Stomach (tissue), 19 donors: ENCODE measurements at places on chromosomes 2 and 18. TPM values are rescaled to one million over a fixed set of nuclear protein-coding genes. Genes with fewer than 3 reads are reported as not detected.
A peak's percentile ranks its signal among the peaks of the same experiment; 100 is the strongest.

GRCh38 chr2:37649518-37649917 lies 21.9 kb downstream of the CDC42EP3 start:
- peak overlapping the region; percentile 78 for H3K27ac ChIP-seq
- H3K36me3 ChIP-seq = peaks cover 18% of the 10 kb centered on the region
- no peak for DNase-seq
- H3K4me3 ChIP-seq = no peak overlapping the region
- H3K27me3 ChIP-seq = no peaks in the 10 kb centered on the region

DNA sequence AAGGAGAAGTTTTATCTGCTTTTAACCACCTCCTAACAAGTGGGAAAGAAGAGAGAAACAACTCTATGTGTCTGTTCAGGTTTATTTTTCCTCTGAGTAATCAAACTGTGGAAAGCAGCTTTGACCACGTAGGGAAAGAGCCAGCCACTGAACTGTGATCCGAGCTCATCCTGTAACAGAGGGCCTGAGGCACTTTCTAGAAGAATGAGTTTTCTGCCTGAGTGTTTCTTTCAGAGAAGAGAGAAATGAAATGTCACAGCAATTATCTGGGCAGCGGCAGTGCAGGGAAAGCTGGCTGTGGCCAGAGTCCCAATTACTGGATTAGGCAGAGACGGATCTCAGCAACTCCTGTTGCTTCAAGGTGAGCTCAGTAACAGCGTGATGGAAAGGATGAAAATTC lies 151.9 kb downstream of the CD226 start:
- H3K36me3 ChIP-seq = no peaks in the 10 kb centered on the region
- no peaks in the 10 kb centered on the region for H3K4me1 ChIP-seq
- H3K4me3 ChIP-seq = no peak overlapping the region
- no peaks in the 10 kb centered on the region for H3K27me3 ChIP-seq

GRCh38 chr18:28684746-28685355 lies 507.9 kb upstream of the CDH2 start:
- no peaks in the 10 kb centered on the region for H3K4me1 ChIP-seq
- H3K36me3 ChIP-seq = no peaks in the 10 kb centered on the region
- H3K27me3 ChIP-seq = no peaks in the 10 kb centered on the region
- H3K27ac ChIP-seq = no peak overlapping the region
- no peak for DNase-seq

SERPINB10 gene
- not detected for total RNA-seq

IL1R2 gene
- 99.6 TPM for total RNA-seq

SOWAHC gene
- total RNA-seq = 16.7 TPM
